ENCODE measurements at places on chromosomes 4 and X.

- no peak for DNase-seq
Observed at GRCh38 chr4:95537191-95537590, 11.6 kb downstream of the UNC5C start.

GRCh38 chrX:99353412-99353811 is 1056.7 kb downstream of the PCDH19 start:
- no peak for DNase-seq

- DNase-seq, result no peak
Observed at GRCh38 chrX:18877469-18877868, 106.4 kb downstream of the PHKA2 start.

DNA sequence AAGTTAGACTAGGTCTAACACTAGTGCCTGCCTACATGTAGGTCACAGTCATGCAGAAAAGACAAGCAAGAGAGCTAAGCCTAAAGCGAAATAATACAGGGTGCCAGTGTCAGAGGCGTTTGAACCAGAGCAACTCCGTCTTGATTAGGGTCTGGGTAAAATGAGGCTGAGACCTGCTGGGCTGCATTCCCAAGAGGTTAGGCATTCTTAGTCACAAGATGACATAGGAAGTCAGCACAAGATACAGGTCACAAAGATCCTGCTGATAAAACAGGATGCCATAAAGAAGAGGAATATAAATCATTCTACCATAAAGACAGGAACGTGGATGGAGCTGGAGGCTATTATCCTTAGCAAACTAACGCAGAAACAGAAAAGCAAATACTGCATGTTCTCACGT is 120.9 kb downstream of the BEND2 start:
- DNase-seq, result no peak

GRCh38 chr4:148057984-148058859 is 326.3 kb downstream of the ARHGAP10 start:
- DNase-seq, result no peak

- DNase-seq, result no peak
Observed at GRCh38 chr4:91630764-91631163, 673.0 kb upstream of the GRID2 start.

- no peak for DNase-seq
Observed at GRCh38 chrX:13305108-13305507, 14.7 kb downstream of the ATXN3L start.

DNA sequence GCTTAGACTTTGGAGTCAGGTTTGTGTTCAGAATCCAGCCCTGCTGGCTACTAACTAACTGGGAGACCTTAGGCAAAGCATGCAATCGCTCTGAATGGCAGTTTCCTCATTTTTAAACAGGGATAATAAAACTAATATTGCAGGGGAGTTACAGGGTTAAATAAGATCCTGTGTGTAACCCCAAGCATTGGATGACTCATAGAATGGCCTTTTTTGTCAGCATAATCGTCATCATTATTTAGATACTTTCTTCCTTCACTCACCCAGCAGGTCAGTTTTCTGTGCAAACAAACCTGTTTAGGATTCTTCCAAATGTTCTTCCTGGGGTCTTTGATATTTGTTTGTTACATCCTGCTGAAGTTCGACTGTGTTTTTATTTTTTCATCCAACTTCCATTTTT is 208.2 kb downstream of the EVC2 start:
- no peak for DNase-seq

DNA sequence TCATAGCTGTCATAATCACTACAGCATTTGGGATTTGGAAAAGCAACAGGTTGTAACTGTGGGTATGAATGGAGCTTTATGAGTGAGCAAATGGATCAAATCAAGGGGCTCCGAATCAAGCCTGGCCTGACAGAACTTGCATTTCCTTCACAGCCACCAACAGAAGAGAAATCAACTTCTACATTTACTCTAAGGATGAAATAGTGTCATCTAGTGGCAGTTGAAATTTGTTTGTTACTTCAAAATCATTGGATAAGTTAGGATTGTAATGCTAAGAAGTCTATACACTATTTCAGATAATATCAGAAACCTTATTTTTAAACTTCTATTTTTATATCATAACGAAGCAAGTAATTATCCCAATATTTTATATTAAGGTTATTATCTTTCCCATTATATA is 10.7 kb upstream of the WDR17 start:
- no peak for DNase-seq

DNA sequence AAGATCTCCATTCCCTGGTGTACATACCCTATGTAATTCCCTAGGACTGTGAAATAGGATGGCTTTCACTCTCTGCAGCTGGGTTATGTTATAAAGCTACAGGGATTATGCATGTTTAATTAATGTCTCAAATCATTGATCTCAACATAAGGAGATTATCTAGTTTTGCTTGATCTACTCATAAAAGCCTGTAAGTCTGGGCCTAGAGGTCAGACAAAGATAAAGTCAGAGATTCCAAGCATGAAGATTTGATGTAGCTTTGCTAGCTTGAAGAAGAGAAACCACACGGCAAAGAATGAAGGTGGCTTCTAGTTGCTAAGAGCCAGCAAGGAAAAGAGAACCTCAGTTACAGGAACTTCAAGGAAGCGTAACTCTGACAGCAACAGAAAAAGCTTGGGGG is 456.9 kb downstream of the CCSER1 start:
- no peak for DNase-seq

DNA sequence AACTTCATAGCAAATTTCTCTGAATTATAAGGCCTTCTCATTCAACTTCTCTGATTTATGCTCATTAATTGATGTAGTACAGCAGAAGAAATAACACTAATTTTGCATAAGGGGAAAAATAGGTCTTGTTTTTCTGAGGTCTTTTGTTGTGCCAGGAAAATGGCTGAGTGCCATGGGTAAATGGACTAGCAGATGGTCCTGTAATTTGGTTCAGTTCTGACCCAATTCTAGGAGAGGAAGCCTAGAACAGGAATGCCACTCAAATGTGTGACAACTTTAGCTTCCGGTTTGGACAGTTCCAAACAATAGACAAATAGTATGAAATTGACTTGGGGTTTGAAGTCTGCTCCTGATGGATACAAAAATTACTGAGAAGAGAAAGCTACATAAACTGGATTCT is 6.2 kb downstream of the RAB9B start:
- DNase-seq, result no peak

DNA sequence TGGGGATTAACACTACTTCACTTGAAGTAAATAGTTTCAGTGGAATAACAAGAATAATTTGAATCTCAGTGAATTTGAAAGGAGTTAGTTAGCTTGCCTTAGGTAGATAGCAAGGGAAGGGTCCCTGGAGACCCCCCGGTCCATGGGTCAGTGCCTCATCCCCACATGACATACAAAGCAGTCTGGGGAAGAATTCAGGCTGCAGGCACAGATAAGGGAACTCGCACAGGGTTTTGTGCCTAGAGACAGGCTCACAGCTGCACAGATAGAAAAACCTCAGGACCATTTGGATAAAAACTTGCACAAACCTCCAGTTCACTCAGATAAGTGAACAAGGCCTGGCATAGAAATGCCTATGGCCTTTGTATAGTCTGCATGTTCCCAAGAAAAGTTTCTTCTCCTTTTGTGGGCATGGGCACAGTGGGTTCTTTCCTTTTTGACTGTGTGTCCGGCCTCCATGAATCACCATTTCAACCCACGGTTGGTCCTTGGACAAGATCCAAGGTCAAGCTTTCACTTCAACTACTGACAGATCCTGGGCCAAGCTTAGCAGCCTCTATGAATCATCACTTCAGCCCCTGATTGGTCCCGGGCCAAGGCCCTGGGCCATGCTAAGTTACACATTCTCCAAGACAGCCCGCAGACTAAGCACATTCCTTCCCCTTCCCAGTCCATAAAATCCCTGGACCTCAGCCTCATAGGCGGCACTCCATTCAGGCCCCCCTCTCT is 108.3 kb upstream of the KLHL4 start:
- no peak for DNase-seq

Measured in sciatic nerve (tissue), 2 donors.